ENCODE measurements at places on chromosomes 11 and 22.

- DNase-seq, result no peak
These were observed 1.2 kb downstream of the NDUFC2 start for GRCh38 chr11:78078218-78079167.

GRCh38 chr11:106288057-106288456 is 210.6 kb downstream of the AASDHPPT start:
- no peak for DNase-seq

DNA sequence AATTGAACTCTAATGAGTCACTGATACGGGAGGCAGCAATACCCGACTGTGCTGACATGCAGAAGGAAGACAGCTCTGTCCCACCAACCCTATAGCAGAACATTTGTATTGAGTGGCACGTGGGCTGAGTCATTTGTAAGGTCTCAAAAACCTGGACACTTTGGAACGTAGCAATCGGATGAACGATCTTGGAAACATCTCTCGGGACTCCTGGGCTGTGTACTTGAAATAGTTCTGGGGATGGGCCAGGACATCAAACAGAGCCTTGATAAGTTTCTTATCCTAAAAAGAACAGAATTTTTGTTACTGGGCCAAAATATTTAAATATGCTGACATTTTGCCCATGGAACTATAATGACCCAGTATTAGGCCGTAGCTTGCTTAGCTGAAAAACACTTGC is 17.1 kb upstream of the NRIP3 start:
- DNase-seq, result no peak

DNA sequence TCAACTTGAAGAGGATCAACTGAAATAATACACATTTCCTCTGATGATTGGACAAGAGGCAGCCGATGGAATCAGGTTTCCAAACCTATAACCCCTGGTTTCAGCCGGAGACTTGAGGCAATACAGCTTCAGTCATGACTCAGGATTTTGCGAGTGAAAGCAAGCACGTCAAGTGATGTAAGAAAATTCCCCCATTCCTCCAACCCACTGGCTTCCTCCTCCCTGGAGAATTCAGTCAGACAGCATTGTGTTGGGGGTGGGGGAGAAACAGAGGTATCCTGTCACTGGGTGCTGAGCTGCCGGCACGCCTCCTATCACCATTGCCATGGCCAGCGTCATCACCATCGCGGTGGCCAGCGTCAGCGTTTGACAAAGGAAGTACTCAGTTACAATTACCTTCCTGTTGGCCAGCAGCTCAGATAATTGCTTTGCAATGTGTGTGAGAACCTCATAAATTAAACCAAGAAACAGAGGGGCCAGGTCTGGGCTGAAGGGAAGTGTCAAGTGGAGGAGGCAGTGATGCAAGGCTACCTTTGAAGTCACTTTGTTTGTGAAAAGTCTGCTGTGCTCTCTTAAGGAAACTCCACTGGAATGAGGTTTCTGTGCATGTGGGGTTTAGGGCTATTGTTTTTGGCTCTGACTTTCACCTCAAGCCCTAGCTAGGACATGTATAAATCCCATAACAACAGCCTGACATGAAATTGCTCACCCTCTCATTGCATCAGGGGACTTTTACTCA is 50.2 kb downstream of the LIF start:
- peak; percentile 46 for DNase-seq

DNA sequence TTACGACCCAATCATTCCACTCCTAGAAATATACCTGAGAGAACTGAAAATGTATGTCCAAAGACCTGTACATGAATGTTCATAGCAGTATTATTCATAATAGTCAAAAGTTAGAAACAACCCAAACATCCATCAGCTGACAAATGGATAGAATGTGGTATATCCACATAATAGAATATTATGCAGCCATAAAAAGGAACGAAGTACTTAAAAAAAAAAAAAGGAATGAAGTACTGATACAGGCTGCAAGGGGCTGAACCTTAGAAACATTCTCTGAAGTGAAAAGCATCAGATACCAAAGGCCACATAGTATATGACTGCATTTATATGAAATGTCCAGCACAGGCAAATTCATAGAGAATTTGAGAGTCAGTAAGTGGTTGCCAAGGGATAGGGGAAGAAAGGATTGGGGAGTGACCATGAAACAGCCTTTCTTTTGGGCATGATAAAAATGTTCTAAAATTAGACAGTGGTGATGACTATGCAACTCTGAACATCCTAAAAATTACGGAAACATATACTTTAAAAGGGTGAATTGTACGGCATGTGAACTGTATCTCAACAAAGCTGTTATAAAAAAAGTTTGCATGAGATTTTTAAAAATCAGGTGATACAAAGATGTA is 1.8 kb downstream of the TPST2 start:
- DNase-seq, result no peak

Data from stimulated activated CD4-positive, alpha-beta T cell treated with anti-CD3 and anti-CD28 coated beads, Interleukin-1b, Interleukin-23, amount 100 ng/mL, for 24 hours (primary cell).